ENCODE measurements at places on chromosomes 4 and X. TPM values are rescaled to one million over a fixed set of nuclear protein-coding genes. Genes with fewer than 3 reads are reported as not detected.

The NWD2 gene
- total RNA-seq: 11.1 TPM

The RUFY3 gene
- total RNA-seq: 306 TPM

The COL25A1 gene
- total RNA-seq: 21.9 TPM

GRCh38 chrX:127552571-127552970 lies 499.6 kb downstream of the ACTRT1 start:
- DNase-seq: no peak

The MID2 gene
- total RNA-seq: 21.2 TPM

- peak; percentile 45 for DNase-seq
Measured at GRCh38 chr4:37685823-37686372, 278 bp downstream of the RELL1 start.

DNA sequence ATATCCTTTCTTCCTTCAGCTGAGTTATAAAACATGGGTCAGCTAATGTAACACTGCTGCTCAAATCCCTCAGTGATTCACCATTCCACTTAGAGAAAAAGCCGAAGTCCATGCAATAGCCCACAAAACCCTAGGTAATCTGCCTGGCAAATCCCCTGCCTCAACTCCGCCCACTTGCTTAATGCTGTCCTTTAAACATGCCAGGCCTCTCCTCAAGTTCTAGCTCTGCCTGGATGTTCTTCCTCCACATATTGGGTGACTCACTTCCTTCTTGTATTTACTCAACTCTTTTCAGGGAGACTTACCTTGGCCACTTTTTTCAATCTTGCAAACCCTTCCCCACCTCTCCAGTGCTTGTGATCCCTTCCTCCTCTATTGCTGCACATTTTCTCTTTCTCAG lies 89.8 kb downstream of the EMCN start:
- DNase-seq: no peak

GRCh38 chr4:93501244-93501643 lies 327.3 kb upstream of the ATOH1 start:
- no peak for DNase-seq

The GDI1 gene
- 143 TPM for total RNA-seq

The NOP14 gene
- total RNA-seq: 7.1 TPM

GRCh38 chrX:17768997-17769396 lies 31.7 kb downstream of the SCML1 start:
- DNase-seq: no peak

The MAGEB17 gene
- not detected for total RNA-seq

DNA sequence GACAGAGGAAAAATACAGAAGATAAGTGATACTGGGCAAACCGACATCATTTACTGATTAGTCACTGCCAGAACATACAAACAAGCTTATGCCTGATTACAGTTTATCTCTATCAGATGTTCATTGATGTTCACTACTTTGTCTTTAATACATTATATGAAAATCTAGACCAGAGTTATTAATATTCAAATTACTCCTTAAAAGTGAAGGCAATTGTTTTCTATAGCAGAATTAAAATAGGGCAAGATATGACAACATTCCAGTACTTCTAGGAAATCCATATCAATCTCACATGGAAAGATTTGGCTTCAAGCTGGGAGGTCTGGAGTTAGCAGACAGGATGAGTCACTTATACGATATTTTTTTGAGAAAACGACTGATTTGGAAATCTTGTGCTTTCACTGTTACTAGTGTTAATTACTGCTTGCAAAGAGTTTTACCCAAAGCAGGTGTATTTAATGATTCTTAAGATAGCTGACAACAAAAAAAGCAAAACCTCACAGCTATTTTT lies 31.8 kb downstream of the HPGD start:
- DNase-seq: no peak

DNA sequence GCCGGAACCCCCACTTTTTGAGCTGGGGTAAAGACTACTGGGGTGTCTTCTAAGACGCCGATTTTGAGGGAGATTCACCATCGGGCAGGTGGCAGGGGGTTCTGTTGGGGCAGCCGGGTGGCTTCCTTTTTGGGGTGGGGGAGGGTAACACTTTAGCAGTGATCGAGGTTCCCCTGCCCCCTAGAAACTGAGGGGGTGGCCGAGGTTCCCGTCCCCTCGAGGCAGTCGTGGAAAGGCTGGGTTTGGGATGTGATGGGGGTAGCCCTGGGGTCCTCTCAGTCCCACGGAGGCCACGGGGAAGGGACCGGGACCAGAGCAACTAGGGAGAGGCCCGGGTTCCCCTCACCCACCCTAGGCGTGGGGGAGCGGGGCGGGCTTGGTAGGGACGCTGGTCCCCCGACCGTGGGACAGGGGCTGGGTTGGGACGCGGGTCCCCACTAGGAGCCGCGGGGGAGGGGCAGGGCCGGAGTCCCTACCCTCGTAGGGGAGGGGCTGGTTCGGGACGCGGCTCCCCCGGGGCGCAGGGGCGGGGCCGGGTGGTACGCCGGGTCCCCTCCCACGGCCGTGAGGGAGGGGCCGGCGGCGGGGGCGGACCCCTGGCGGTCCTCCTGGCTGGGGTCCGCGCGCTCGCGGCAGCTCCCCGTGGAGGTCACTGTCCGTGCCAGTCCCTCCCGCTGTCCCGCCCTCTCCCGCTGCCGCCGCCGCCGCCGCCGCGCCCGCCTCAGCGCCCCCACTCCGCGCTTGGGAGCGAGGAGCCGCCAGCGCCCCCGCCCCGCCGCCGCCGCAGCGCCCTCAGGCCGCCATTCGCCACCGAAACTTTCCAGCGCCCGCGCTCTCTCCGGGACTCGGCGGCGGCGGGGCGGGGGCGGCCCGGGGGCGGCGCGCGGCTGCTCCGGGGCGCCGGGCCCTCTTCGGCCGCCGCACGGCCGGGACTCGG lies at the start of gene TBL1X:
TBL1X (plus strand) TSS at position 624 of the 937 bp plus-strand sequence. CDS start 188,529 bp downstream, outside the sequence.
- peak; percentile 24 for DNase-seq

The SSX2 gene
- not detected for total RNA-seq

The CNKSR2 gene
- total RNA-seq: 168 TPM

The TIGD2 gene
- 10.6 TPM for total RNA-seq

The IQCM gene
- not detected for total RNA-seq

The IL9R gene
- total RNA-seq: 0.27 TPM

GRCh38 chr4:3077796-3078195 lies 3.3 kb downstream of the HTT start:
- no peak for DNase-seq

The CFAP99 gene
- 0.45 TPM for total RNA-seq

The RTL3 gene
- total RNA-seq: not detected

The CSAG1 gene
- total RNA-seq: not detected

DNA sequence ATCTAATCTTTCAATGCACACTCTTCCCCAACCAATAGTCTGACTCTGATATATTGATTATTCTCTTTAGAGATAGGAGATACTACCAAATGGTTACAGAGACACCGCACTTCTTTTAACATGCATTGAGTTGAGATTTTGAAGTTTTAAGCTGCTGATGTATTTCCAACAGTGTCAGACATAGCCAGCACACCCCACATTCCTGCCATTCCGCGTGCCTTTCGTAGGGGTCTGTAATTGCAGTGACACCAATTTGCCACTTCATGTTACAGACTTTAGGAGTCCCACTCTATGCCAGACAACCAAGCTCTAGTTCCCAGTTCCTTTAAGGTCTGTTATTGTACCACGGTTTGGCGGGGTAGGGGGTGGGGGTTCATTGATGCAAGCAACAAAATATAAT lies 618.2 kb upstream of the FRG1 start:
- no peak for DNase-seq

- DNase-seq: no peak
Measured at GRCh38 chr4:46684041-46684440, 225.0 kb downstream of the COX7B2 start.

The RRH gene
- total RNA-seq: 0.64 TPM

DNA sequence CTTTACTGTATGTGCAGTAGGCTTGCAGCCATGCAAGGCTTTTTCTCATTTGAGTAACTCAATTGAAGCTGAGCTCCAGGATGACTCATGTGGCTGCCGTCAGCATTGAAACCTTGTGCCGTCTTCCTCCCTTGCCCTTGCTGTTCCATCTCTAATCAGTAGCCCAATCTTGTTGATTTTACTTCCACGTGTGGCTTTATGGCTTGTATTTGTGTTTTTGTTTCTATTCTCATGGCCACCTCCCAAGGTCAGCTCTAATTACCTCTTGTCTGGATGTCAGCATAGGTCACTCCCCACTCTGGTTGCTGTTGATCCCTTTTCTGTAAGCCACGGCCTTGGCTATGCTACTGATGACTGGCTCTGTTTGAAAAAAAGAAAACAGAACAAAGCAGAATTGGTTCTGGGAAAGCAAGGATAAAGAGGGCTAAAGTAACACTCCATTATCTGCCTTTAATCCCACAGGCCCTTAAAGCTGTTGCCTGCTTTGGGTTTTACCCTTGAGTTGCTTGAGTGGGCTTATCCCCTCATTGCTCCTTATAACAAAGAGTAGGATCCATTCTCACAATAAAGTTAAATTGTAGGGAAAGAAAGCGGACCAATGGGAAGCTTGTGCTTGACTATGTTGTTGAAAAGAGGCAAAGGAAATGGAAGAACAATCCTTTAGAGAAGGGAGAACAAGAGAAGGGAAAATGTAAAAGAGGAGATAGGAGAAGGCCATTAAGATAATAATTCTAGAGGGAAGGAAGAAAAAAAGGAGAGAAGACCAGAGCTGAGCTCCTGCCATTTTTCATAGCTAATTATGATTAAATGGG lies 173.9 kb upstream of the PGRMC2 start:
- no peak for DNase-seq

- DNase-seq: no peak
Measured at GRCh38 chr4:85659610-85660218, 184.8 kb downstream of the ARHGAP24 start.

- no peak for DNase-seq
Measured at GRCh38 chrX:12844319-12844718, 22.6 kb upstream of the TLR7 start.

DNA sequence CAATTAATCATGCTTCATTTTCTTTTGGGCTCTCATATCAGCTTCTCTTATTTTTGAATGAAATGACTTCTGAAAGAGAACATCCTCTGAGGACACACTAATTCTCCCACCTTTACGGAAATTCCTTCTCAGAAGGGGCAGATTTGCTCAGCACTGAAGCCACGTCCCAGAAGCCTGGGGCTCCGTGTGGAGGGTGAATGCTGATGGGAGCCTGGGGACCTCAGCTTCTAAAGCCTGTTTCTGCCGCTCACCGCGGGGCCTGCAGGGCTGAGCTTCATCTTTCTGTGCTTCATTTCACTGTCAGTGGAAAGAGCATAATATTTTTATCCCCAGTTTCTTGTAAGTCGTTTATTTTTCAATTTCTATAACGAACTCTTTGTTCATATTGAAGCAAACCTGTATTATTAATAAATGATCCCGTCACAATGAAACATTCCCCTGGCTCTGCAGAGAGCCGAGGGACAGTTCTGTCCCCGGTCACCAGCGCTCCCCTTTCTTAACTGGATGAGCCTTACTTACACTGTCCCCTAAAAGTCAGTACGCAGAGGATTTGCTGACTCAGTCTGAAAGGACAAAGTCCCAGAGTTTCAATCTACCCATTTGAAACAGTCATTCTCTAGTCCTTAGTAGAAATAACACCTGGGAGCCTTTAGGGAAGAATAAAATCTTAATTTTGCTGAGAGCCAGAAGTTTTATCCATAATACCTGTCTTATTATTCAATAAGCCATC lies 364.6 kb upstream of the FAT1 start:
- no peak for DNase-seq

The CXorf49 gene
- not detected for total RNA-seq

The ADH1B gene
- total RNA-seq: 0.54 TPM

DNA sequence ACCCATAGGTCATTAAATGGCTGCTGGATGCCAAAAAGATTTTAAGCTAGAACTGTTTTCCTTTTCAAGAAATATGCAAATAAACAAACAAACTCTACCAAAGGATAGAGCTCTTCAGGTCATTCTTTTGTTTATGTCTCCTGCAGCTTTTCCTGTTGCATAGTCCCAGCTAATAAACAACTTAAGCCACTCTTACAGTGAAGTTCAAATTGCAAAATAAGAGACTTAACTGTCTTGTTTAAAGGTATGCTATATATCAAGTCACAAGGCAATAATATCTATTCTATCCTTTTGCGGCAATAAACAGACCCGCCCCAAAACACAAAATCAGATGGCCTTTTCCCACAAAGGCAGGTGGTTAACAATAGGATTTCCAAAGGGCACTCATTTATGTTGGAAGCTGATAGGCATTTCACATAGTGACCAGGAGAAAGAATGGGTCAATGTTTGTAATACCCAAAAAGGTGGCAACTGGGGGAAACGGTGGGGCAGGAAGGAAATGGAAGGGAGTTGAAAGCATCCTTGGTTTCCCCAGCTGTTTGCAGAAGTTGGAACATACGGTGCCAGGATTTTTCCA lies 15.3 kb downstream of the HAND2 start:
- DNase-seq: no peak

GRCh38 chr4:8315435-8316250 lies 46.1 kb downstream of the HTRA3 start:
- peak; percentile 25 for DNase-seq

DNA sequence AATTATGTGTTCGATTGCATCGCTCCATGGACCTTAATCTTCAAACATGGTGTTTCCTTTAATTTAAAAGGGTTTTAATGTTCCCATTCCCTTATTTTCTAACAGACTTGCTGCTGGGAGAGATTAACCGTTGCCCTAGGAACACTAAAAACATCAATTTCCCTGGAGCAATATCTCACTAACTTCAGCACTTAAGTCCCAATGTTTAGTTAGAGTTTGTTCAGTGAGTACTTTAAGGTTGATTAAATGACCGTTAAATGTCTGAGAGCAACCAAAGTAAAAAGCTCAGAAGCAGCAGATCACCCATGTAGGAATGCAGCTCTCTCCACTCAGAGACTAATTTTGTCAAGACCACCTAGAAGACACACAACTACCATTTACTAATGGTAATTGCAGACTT lies 111.2 kb upstream of the PDE5A start:
- no peak for DNase-seq

The PPID gene
- 18.8 TPM for total RNA-seq

GRCh38 chr4:40887764-40888131 lies 138.0 kb downstream of the NSUN7 start:
- DNase-seq: no peak

The EDA gene
- total RNA-seq: 4.8 TPM

- DNase-seq: no peak
Measured at GRCh38 chr4:142960126-142960525, 114.0 kb upstream of the INPP4B start.

The CFI gene
- total RNA-seq: 5.7 TPM

The HSD17B13 gene
- total RNA-seq: 0.36 TPM

DNA sequence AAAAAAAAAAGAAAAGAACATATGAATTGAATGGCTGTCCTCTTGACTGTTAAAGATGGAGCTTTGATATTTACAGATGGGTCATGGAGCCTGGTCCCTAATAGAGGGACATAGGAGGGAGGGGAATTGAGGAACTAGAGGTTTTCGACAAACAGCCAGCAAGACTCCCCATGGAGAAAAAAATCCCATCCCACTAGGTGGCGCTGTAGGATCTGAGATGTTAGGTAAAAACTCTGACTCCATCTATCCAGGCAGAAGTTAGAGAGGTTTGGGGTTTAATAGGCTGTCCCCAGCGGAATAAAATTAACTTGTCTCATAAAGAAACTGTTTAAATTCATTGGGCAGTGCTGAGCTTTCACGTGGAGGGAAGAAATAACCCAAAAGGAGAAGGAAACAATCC lies 45.9 kb downstream of the HMGB2 start:
- DNase-seq: no peak

GRCh38 chr4:48483006-48483776 lies at the start of gene SLC10A4:
TSS of gene SLC10A4 (plus strand) at chr4:48483343. CDS start at chr4:48483562, 219 bp downstream.
- no peak for DNase-seq
